ENCODE measurements at places on chromosomes 16 and 17. TPM values are rescaled to one million over a fixed set of nuclear protein-coding genes. Genes with fewer than 3 reads are reported as not detected.

GRCh38 chr16:83779886-83780285, 27.9 kb upstream of the HSBP1 start:
- H3K27ac ChIP-seq: no peak overlapping the region
- no peaks in the 10 kb centered on the region for H3K36me3 ChIP-seq
- H3K4me3 ChIP-seq: no peak overlapping the region
- H3K4me1 ChIP-seq: peaks cover 6% of the 10 kb centered on the region
- no peaks in the 10 kb centered on the region for H3K27me3 ChIP-seq

GRCh38 chr17:34305061-34305460, 14.2 kb upstream of the CCL8 start:
- no peaks in the 10 kb centered on the region for H3K27me3 ChIP-seq
- no peaks in the 10 kb centered on the region for H3K36me3 ChIP-seq
- peaks cover 34% of the 10 kb centered on the region for H3K4me1 ChIP-seq
- H3K27ac ChIP-seq: no peak overlapping the region

- H3K36me3 ChIP-seq: no peaks in the 10 kb centered on the region
- H3K27ac ChIP-seq: no peak overlapping the region
- no peak for DNase-seq
Measured at GRCh38 chr17:61574542-61575351, 16.3 kb downstream of the NACA2 start.

- H3K4me1 ChIP-seq: peaks cover 63% of the 10 kb centered on the region
- no peaks in the 10 kb centered on the region for H3K27me3 ChIP-seq
- H3K27ac ChIP-seq: peak overlapping the region; percentile 83
- peak; percentile 79 for DNase-seq
- peak overlapping the region; percentile 22 for H3K4me3 ChIP-seq
- peaks cover 7% of the 10 kb centered on the region for H3K36me3 ChIP-seq
Measured at GRCh38 chr16:48536614-48537200, 73.3 kb downstream of the N4BP1 start.

DNA sequence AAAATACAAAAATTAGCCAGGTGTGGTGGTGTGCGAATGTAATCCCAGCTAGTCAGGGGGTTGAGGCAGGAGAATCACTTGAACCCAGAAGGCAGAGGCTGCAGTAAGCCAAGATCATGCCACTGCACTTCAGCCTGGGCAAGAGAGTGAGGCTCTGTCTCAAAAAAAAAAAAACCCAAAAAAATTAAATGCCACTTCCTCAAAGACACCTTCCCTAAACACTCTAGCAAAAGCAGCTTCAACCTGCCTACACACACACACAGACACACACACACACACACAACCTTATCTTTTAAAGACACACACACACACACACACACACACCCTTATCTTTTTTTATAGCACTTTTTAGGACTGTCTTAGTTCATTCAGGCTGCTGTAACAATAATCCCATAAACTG, 201.7 kb upstream of the PSMD7 start:
- no peaks in the 10 kb centered on the region for H3K4me1 ChIP-seq
- H3K4me3 ChIP-seq: no peak overlapping the region
- H3K36me3 ChIP-seq: no peaks in the 10 kb centered on the region

GRCh38 chr16:14392960-14393359, 237.1 kb downstream of the PARN start:
- no peak overlapping the region for H3K27ac ChIP-seq
- H3K4me1 ChIP-seq: peaks cover 6% of the 10 kb centered on the region
- H3K27me3 ChIP-seq: peaks cover 2% of the 10 kb centered on the region
- no peaks in the 10 kb centered on the region for H3K36me3 ChIP-seq
- no peak overlapping the region for H3K4me3 ChIP-seq
- no peak for DNase-seq

DNA sequence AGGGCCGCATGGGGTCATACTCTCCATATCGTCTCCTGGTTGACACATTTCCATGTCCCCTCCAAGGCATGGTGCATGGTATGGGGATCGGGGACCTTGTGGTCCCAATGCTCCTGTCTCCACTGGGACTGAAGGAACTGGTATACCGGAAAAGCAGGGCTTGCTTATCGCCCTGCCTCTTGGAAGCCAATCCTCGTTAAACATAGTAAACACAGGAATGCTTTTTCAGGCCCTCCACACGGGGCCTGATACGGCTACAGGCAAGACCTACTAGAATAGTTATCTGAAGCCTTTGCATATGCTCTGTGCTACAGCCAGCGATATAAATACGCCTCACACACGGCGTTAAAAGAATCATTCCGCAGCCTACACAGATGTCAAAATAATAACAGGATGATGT, 159.5 kb downstream of the SHISA9 start:
- H3K27me3 ChIP-seq: no peaks in the 10 kb centered on the region
- no peak overlapping the region for H3K4me3 ChIP-seq
- no peaks in the 10 kb centered on the region for H3K36me3 ChIP-seq
- H3K27ac ChIP-seq: no peak overlapping the region
- no peaks in the 10 kb centered on the region for H3K4me1 ChIP-seq

DNA sequence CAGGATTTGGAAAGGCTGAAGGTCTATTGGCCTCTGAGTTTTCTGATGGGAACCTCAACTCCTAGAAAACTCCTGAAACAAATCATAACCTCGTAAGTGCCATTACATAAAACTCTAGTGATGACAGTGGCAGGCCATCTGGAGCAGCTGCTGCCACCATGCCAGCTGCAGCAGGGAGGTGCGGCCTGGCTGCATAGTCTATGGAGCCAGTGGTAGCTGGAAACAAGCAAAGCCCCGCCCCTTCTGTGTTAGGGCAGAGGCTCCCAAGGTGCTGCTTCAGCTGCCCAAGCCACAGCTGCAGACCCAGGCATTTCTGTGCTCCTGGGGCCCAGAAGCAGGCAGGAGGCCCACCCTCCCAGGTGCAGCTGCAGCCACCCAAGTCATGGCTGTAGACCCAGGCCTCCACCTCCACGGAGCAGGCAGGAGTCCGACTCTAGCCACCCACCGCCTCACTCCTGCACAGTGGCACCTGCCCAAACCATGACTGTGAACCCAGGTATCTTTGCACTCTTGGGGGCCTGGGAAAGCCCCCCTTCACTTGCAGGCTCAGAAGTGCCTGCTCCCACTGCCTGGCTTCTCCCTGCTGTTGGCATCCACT, 254.1 kb upstream of the KCNJ16 start:
- H3K36me3 ChIP-seq: no peaks in the 10 kb centered on the region
- H3K27me3 ChIP-seq: no peaks in the 10 kb centered on the region
- DNase-seq: no peak
- peaks cover 13% of the 10 kb centered on the region for H3K4me1 ChIP-seq

DNA sequence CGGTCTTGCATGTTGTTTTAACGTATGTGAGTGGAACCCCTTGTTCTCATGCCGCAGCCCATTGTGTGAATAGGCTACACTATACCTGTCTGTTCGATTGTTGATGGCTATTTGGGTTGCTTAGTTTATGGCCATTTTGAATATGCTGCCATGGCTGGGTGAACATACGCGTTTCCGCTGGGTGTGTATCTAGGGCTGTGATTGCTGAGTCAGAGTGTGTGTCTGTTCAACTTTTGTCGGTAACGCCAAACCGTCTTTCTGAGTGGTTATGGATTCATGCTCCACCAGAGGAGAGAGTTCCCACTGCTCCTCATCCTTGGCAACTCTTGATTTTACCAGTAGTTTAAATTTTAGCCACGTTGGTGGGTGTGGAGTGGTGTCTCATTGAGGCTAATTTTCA, 77.0 kb downstream of the METRNL start:
- H3K4me1 ChIP-seq: peaks cover 60% of the 10 kb centered on the region
- peak; percentile 48 for DNase-seq
- no peaks in the 10 kb centered on the region for H3K27me3 ChIP-seq
- no peak overlapping the region for H3K4me3 ChIP-seq
- peak overlapping the region; percentile 96 for H3K27ac ChIP-seq

- H3K27me3 ChIP-seq: peaks cover 18% of the 10 kb centered on the region
- H3K36me3 ChIP-seq: no peaks in the 10 kb centered on the region
- H3K27ac ChIP-seq: no peak overlapping the region
- no peak overlapping the region for H3K4me3 ChIP-seq
- H3K4me1 ChIP-seq: no peaks in the 10 kb centered on the region
Measured at GRCh38 chr16:52558448-52558847, 11.5 kb upstream of the TOX3 start.

DNA sequence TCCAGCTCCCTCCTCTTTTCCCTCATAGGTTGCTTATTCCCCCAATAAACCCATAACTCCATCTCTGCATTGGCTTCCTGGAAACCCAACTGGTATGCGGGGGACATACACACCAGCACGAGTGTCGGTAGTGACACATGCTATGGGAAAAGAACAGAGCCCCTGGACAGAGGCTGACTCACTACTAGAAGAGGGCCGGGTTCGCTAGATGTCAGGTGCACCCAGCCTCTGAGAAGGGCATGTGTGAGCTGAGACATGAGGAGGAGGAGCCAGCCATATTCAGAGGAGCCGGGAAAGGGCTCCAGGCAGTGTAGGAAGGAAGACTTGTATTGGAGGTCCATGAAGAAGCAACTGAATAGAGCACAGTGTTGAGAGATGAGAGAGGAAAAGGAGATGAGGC, 241.1 kb downstream of the SOX9 start:
- H3K36me3 ChIP-seq: no peaks in the 10 kb centered on the region
- H3K4me3 ChIP-seq: no peak overlapping the region
- H3K27me3 ChIP-seq: no peaks in the 10 kb centered on the region
- peaks cover 25% of the 10 kb centered on the region for H3K4me1 ChIP-seq
- H3K27ac ChIP-seq: no peak overlapping the region

- peaks cover 2% of the 10 kb centered on the region for H3K36me3 ChIP-seq
- no peak for DNase-seq
- H3K27me3 ChIP-seq: peaks cover 7% of the 10 kb centered on the region
- peaks cover 9% of the 10 kb centered on the region for H3K4me1 ChIP-seq
- H3K27ac ChIP-seq: no peak overlapping the region
Measured at GRCh38 chr16:85712801-85713200, 24.0 kb upstream of the GINS2 start.

- H3K36me3 ChIP-seq: no peaks in the 10 kb centered on the region
- no peaks in the 10 kb centered on the region for H3K27me3 ChIP-seq
- no peak overlapping the region for H3K4me3 ChIP-seq
- no peak for DNase-seq
- H3K27ac ChIP-seq: no peak overlapping the region
Measured at GRCh38 chr16:9469512-9469911, 378.1 kb downstream of the HAPSTR1 start.

- H3K27me3 ChIP-seq: no peaks in the 10 kb centered on the region
- peaks cover 78% of the 10 kb centered on the region for H3K4me1 ChIP-seq
- H3K27ac ChIP-seq: peak overlapping the region; percentile 73
Measured at GRCh38 chr17:76697702-76698465, 12.9 kb downstream of the MXRA7 start.

DNA sequence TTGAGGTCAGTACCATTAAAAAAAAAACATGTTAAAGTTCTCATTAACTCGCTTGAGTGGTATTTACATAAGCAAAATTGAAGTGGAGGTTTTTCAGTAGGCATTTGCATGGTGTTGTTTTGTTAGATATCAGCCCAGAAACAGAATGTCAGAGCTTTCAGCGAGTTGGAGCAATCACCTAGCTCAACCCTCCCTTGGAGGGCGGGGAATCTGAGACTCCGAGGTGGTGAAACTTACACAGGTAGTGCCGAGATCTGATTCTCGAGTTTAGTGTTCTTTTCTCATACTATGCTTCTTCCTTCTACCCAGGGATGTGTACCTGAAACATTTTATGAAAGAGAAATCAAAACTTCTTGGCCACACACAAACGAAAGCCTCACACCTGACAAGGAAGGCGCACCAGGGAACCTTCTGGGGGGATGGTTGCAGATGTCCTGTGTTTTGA, 6.6 kb downstream of the SEC14L1 start:
- H3K4me1 ChIP-seq: peaks cover 54% of the 10 kb centered on the region
- no peak overlapping the region for H3K27ac ChIP-seq
- H3K4me3 ChIP-seq: no peak overlapping the region
- no peak for DNase-seq
- peaks cover 53% of the 10 kb centered on the region for H3K36me3 ChIP-seq

- no peaks in the 10 kb centered on the region for H3K27me3 ChIP-seq
- H3K4me1 ChIP-seq: no peaks in the 10 kb centered on the region
- H3K36me3 ChIP-seq: no peaks in the 10 kb centered on the region
- no peak overlapping the region for H3K4me3 ChIP-seq
Measured at GRCh38 chr16:79164388-79164995, 436.0 kb downstream of the MAF start.

DNA sequence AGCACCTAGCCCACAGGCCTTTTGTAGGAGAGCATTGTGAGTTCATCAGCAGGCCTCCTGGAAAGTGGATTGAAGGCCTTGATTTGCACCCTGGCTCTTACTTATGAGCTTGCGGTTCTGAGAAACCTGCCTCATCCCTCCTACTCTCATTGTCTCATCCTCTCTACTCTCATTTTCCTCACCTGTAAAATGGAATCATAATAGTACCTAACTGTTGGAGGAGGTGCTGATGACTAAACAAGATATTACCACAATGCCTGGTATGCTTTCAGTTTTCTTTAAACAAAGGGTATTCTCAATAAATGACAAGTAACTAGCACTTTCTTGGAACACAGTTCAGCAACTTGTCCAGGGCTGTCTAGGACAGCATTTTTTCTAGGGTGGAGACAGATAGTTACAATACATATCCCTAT, 243.1 kb upstream of the MAF start:
- H3K4me3 ChIP-seq: no peak overlapping the region
- no peak overlapping the region for H3K27ac ChIP-seq
- no peaks in the 10 kb centered on the region for H3K4me1 ChIP-seq
- no peaks in the 10 kb centered on the region for H3K36me3 ChIP-seq
- peaks cover 4% of the 10 kb centered on the region for H3K27me3 ChIP-seq
- DNase-seq: no peak

- no peak overlapping the region for H3K27ac ChIP-seq
- H3K36me3 ChIP-seq: no peaks in the 10 kb centered on the region
Measured at GRCh38 chr17:11318207-11318606, 77.2 kb downstream of the SHISA6 start.

DNA sequence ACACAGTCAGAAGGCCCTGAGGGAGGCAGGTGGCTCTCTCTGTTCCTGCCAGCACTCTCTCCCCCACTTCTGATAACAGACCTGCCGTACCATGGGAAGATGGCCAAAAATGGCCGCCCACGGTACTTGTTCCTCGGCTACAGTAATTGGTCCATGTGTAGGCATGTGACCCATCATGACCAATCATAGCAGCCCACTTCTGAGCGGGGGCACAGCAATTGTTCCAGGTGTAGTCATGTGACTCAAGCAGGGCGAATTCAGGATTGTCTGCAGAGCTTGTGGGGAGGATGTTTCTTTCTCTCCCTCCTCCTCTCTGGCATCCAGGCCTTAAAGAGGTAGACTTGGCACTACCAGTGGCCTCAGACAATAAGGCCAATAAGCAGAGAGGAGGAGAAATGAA, 250.4 kb downstream of the MRTFB start:
- no peak overlapping the region for H3K27ac ChIP-seq
- DNase-seq: no peak
- peaks cover 4% of the 10 kb centered on the region for H3K36me3 ChIP-seq

GRCh38 chr17:57999496-58000017, 7.5 kb downstream of the SRSF1 start:
- no peaks in the 10 kb centered on the region for H3K27me3 ChIP-seq
- H3K4me1 ChIP-seq: peaks cover 25% of the 10 kb centered on the region
- peaks cover 34% of the 10 kb centered on the region for H3K36me3 ChIP-seq
- no peak for DNase-seq
- H3K27ac ChIP-seq: no peak overlapping the region

Gene SPOP
- total RNA-seq: 68.6 TPM

Gene CRISPLD2
- 3.3 TPM for total RNA-seq

Gene KRTAP9-9
- not detected for total RNA-seq

Gene TMC7
- total RNA-seq: 1.2 TPM

Gene PROCA1
- total RNA-seq: 3.0 TPM

Gene CTF1
- 6.0 TPM for total RNA-seq

Gene CNTD1
- total RNA-seq: 0.51 TPM

Gene TERB1
- total RNA-seq: 0.18 TPM

Gene EXOC3L1
- total RNA-seq: not detected

Gene TMEM220
- total RNA-seq: 6.8 TPM

Gene EZH1
- total RNA-seq: 44.8 TPM

Gene BTBD17
- not detected for total RNA-seq

Gene NTN1
- total RNA-seq: 19.9 TPM

All from osteocyte (in vitro differentiated cells).